CD8-positive, alpha-beta memory T cell (primary cell): ENCODE measurements at places on chromosomes 1 and 21. TPM values are rescaled to one million over a fixed set of nuclear protein-coding genes. Genes with fewer than 3 reads are reported as not detected.

DNA sequence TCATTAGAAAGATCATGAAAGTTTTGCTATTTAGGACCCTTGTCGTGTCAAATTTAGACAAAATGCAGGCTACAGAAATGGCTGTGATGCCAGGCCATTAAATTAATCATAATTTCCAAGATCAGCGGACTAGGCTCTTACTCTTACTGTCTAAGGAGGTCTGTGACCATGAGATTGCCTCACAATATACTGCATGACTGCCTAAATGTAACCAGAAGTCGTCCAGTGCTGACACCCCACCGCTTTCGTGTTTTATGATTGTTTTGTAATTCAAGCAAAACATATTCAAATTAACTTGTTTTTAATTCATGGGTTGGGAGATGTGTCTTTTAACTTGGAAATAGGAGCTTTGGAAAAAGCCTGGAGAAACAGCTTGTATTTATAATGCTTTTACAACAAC is 947.5 kb downstream of the BRINP3 start:
- no peak for DNase-seq

GRCh38 chr1:32066489-32066873 is 6.3 kb upstream of the TMEM39B start:
- no peak for DNase-seq

Gene C1orf87
- not detected for total RNA-seq

DNA sequence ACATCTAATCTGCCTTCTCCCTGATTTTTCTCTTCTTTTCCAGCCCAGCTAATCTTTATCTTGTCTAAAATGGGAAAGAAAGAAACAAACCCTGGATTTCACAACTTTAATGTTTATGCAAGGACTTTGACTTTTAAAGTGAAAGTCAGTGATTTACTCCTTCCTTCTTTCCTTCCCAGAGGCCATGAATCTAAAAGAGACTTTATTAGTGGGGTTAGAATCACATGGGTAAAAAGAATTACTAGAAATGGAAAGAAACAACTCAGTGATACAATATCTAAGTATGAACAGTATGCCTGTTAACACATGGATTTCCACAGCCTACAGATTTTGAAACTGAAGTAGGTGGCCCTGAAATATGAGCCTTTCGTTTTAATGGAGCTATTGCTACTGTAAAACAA is 59.8 kb upstream of the KCNK2 start:
- DNase-seq, result no peak

- no peak for DNase-seq
These were observed 26.6 kb upstream of the ZNF281 start for GRCh38 chr1:200436436-200436835.

- no peak for DNase-seq
These were observed 2.1 kb downstream of the HJV start for GRCh38 chr1:146019231-146020057.

DNA sequence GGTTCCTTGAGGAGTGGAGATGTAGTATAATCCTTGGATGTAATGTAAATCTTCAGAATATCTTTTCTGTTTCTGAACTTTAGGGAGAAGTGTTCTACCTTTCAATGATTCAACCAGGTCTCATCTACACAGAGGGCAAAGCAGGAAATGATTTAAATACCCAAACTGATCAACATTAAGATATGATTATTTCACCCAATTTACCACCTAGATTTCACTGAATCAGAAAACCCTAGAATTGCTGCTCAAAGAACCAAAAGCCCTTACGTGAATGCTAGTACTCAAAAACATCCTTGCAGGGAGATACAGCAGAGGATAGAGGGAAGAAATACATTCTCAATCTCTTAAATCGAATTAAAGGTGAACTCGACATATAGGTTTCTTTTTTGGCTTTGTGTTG is 5.0 kb downstream of the RPTN start:
- DNase-seq, result no peak

DNA sequence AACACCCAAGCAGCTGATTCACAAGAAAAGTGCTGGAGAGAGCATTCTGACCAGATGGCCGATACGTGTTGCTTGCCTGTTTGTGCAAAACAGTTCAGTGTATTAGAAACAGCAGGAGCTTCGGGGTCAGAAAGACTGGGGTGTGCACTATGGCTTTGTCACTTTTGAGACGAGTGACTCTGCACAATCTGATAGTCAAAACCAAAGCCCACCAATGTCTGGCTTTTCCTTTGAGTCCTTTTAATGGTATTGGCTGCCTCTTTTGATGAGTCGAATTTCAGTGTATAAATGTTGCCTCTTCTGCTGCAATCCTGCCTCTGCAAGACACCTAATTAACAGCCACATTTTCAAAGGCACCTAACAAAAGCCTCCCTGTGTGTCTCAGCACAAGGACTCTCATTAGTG is 444.6 kb downstream of the AJAP1 start:
- DNase-seq, result no peak

GRCh38 chr1:9459816-9460407 is 79.4 kb upstream of the SLC25A33 start:
- DNase-seq, result no peak

DNA sequence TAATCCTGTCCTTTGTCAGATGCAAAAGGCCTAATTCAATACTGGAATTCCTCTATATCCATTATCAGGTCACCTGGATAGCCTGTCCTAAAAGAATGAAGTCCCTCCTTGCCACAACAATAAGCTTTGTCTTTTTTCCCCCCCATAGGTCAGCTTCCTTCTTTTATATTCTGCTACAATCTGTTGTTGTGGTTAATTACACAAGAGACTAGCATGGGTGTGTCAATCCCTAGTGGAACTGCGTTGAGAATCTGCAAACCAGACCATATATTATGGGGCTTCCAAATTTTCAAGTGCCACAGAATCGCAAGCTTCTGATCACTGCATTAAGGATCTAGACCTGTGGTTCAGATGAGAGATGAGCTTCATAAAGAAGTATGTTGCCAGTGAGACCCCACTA is 349.6 kb downstream of the SMYD3 start:
- no peak for DNase-seq

- no peak for DNase-seq
These were observed 22.0 kb downstream of the NSL1 start for GRCh38 chr1:212769459-212770167.

Gene DFFB
- 10.9 TPM for total RNA-seq
